ENCODE measurements at places on chromosomes 16 and 17.
A peak's percentile ranks its signal among the peaks of the same experiment; 100 is the strongest.

DNA sequence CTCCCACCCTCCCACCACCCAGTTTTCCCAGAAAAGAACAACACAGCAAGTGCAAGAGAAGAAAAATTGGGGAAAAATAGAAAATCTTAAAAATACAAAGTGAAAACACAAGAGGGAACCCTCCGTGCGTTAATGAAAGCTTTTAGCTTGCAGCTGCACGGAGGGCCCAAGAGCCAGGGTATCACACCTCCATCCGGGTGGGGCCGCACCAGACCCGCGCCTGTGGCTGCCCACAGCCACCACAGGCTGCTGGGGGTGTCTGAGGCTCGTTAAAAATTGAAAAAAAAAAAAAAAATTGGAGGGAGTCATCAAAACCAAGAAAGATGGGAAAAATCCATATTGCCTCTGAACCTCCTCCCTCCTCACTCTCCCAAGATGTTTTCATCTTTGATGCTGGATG lies 18.6 kb downstream of the ENGASE start:
- no peak for ATAC-seq

DNA sequence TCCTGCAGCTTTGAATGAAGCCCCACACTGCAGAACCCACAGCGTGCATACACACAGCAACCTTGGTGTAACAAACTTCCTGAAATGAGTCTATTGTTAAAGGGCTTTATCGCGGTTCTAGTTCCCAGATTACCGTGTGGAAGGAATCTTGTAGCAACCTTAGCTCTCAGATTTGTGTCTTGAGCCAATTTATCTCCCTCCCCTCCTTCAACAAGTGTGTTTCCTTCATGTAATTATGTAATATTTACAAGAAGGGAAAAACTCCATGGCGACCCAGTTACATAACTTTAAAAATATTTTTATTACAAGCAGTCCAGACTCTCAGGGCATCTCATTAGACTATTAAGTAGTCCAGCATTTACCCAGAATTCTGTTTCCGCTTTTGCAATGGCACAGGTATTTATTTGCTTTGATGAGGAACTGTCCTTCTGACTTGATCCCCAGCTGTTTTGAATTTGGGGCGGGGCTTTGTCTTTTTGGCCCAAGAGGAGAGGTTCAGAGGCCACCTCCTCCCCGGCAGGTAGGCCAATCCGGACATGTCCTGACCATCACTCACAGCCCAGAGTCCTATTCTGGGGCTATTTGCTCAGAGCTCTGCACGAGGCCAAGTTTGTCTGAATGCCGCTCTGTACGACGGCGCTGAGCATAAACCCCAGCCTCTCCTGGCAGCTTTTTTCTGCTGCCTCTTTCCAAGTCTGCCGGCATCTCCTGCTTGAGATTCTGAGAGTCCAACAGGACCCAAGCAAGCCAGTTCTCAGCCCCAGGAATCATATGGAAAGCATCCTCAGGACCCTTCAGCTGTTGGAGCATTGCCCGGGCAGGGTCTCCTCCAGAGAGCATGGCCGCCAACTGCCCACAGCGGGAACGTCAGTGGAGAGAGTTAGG lies 35.6 kb downstream of the CLEC16A start:
- ATAC-seq = no peak

DNA sequence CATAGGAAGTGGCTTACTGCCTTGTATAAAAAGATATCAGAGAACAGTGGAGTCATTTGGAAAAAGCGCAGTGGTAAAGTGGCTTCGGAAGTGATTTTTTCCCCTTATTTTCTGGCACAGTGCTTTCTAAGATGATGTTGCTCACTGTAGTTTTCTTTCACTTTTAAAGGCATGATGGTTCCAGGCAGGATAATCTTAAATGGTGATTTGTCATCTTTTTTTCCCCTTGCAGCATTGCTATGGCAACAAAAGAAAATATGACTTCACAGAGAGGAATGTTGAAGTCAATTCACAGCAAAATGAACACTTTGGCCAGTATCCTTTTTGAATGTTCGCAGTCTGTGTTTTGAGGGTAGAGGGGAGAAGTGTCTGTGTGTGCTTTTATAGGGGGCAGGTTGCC lies 42.5 kb downstream of the GOSR1 start:
- ATAC-seq = peak; percentile 79

DNA sequence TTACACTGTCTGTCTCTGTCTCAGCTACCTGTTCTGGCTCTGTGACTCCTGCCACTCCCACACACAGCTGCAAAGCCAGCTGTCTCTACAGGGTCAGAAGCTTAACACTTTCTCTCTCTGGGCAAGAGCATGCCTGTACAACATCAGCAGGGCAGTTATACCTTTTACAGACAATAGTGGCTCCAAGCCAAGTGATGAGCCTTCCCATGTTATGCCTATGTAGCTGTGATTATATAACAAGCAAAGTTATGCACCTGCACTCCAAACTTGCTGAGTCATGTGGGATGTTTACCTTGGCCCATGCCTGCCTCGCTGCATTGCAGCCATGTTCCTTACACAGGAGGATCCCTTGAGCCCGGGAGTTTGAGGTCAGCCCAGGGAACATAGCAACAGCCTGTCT lies 31.8 kb upstream of the APPBP2 start:
- no peak for ATAC-seq

DNA sequence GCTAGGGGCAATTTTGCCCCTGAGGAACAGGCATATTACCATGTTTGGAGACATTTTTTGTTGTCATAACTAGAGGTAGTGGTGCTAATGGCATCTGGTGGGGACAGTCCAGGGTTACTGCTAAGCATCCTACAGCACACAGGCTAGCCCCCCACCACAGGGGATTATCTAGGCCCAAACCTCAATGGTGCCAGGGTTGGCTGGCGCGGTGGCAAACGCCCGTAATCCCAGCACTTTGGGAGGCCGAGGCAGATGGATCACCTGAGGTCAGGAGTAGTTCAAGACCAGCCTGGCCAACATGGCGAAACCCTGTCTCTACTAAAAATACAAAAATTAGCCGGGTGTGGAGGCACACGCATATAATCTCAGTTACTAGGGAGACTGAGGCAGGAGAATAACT lies 15.2 kb downstream of the C1QTNF1 start:
- no peak for ATAC-seq

- no peak for ATAC-seq
Measured at GRCh38 chr17:8084250-8084649, 3.3 kb downstream of the ALOX12B start.

DNA sequence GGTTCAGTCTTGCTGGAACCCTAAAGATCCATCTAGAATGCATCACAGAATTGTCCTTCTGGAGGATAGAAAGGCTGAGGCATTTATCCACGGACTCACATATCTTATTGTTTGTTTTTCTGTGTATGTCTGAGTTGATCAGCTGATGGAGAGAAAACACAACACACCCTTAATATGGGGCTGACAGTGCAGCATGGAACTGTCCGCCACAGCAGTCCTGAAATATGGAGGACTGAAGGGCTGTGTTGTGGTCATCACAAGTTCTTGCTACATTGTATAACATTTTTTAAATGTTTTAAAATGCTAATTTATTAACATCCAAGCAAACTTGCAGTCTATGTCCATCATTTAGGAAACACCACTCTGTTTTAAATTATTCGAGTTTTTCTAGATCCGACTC lies 448.9 kb upstream of the ERCC4 start:
- no peak for ATAC-seq

GRCh38 chr17:32157225-32157624 lies 14.9 kb downstream of the RHOT1 start:
- ATAC-seq = no peak

DNA sequence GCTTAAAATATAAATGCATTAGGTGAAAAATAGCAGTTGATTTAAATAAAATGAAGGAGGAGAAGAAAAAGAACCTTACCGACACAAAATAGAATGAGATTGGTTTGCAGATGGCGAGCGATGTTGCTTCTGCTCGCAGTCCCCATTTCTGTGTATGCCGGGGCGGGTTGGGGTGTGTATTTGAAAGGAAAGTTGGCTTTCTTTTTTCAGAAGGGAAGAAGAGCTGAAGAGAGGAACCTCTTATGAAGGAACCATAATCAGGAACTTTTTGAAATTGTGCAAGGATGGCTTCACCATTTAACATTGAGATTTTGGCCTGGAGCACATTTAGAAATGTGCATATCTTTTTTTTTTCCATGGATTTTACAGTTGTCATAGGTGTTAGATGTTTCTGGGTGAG lies at the start of gene IGSF6:
TSS of gene IGSF6 (minus strand) at position 156 of the 400 bp plus-strand sequence. CDS start at position 146, 10 bp downstream.
- ATAC-seq = no peak

DNA sequence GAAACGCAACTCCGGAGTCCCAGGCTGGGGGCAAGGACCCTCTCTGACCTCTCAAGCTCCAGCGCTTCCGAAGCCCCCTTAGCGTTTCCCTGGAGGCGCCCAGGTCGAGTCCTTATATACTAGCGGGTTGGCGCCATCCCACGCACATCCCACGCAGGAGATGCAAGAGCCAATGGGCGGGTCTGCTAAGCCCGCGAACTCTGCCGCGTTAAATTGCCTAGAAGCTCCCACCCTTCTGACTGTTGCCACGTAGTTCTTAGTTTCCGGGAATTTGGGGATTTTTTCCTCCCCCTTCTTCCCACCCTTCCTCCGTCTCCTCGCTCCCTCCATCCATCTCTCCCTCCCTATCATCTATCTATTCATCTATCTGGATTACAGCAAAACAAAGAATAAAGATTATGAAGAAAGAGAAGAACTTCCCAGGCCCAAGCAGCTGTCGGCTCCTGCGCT lies at the start of gene SLFN11:
TSS of gene SLFN11 (minus strand) at position 88 of the 450 bp plus-strand sequence. CDS start 9,814 bp downstream, outside the sequence.
- peak; percentile 80 for ATAC-seq

DNA sequence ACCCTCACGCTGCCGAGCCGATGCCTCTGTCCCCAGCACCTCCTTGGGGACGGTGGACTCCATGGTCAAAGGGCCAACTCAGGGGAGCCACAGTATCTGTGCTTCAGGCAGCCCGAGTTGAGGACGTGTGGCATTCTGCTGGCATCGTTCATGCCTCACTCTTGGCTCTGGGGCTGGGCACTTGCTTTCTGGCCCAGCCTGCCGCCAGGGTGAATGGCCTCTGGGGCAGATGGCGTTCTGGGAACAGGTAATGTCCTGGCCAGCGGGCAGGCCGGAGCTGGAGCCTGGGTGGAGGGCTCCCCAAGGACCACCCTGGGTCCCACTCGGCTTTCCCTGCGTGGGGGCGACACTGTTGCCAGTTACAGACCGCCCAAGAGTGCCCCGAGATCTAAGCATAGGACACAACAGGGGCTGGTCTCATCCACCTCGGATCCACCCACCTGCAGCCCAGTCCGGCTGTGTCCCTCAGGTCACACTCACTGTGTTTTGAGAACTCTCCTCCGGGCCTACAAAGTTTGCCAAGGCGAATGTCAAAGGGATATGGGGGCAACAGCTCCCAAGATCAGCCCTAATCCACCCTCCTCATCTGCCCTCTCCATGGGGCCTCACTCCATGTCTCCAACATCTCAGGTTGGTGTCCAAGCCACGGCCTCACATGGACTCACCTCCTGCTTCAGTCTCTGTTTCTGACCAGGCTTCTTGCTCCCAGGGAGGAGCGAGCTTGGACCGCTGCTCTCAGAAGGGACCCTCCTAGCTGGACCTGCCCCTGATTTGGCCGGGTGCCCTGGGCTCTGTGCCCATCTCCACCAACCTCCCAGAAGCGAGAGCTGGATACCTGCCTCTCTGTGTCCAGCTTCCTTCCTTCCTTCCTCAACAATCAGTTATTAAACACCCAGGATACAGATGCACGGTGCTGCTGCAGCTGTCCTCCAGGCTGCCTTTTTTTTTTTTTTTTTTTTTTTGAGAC lies 60.8 kb downstream of the TMEM235 start:
- ATAC-seq = no peak

GRCh38 chr17:27577121-27577761 lies 53.7 kb upstream of the LGALS9 start:
- ATAC-seq = peak; percentile 7

- ATAC-seq = no peak
Measured at GRCh38 chr17:74119965-74120364, 83.5 kb upstream of the RPL38 start.

- no peak for ATAC-seq
Measured at GRCh38 chr16:55760310-55761001, 72.4 kb downstream of the CES1 start.

DNA sequence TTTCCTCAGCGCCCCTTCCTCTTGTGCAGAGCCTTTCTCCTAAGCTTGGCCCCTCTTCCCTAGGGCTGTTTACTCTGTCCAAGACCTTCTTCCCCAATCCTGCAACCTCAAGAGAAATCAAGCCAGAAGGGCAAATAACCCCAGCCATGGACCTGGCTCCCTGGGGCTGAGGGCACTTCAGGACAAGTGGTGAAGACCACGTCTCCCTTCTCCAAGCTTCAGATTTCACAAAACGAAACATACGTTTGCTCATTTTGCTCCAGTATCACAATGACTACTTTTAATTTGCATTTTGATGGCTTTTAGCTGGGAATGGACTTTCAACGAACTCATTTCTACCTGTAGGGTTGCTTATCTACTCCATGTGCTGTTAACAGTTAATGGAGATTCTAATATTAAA lies 139.8 kb upstream of the CACNG5 start:
- no peak for ATAC-seq

- peak; percentile 93 for ATAC-seq
Measured at GRCh38 chr17:42744806-42745617, at the start of gene EZH1. Gene EZH1 (minus strand): TSS chr17:42745040. CDS start chr17:42728941, 16,099 bp downstream.

GRCh38 chr16:55294931-55295342 lies 29.1 kb upstream of the IRX6 start:
- peak; percentile 59 for ATAC-seq

DNA sequence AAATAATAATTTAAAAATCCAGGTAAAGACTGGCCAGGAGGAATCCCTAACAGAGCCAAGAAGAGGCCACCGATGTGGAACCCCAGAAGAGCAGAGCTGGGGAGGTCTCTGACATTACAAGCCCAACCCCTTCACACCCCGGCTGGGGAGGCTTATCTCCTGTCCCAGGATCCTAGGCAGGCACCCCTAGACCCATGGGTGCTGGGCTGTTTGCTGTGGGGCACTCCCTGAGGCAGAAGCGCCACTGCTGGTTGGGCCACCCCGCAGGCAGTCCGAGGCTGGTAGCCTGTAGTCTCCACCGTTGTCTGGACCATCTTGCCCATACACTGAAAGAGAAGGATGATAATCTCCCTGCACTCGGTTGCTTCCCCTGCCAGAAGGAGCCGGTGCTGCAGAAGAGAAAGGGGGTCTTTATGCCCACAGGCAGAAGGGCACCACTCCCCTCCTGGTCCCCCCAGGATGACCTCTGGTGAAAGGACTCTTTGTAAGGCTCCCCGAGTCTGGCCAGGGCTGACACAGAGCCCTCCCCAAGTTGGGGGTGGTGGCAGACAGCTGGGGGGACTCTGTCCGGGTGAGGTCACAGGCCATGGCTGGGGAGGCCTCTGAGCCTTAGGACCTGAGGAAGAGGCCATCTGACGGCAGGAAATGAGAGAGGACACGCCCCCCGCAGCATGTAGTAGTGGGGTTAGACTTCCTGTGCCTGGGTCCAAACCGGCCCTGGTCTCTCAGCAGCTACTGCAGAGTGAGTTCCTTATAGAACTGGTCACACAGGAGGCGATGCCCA lies 34.2 kb downstream of the CFAP20 start:
- ATAC-seq = no peak

GRCh38 chr17:17745476-17746455 lies 64.5 kb downstream of the RAI1 start:
- ATAC-seq = no peak

- ATAC-seq = no peak
Measured at GRCh38 chr17:17880577-17881196, 43.9 kb upstream of the SREBF1 start.

DNA sequence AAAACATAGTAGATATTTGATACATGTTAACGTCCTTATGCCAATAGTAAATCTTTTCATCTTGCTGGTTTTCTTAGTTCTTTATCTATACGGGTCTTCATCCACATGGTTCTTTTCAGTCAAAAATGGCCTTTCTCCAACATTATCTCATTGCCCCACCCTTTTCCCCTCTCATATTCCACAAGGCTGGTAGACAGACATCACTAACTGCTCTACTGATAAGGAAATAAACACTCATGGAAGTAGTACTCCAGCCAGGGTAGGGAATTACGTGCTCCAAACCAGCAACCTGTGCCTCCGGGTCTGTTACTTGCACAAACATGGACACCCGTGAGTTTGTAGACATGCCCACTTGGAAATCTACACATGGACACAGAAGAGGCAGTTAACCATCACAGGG lies 141.4 kb downstream of the XYLT1 start:
- no peak for ATAC-seq
